ENCODE measurements at places on chromosomes 3 and 15. TPM values are rescaled to one million over a fixed set of nuclear protein-coding genes. Genes with fewer than 3 reads are reported as not detected.

The CAMK1 gene
- total RNA-seq = 57.0 TPM

The TGM5 gene
- total RNA-seq = 0.28 TPM

GRCh38 chr15:90844696-90845095, 23.7 kb upstream of the FURIN start:
- DNase-seq = no peak

DNA sequence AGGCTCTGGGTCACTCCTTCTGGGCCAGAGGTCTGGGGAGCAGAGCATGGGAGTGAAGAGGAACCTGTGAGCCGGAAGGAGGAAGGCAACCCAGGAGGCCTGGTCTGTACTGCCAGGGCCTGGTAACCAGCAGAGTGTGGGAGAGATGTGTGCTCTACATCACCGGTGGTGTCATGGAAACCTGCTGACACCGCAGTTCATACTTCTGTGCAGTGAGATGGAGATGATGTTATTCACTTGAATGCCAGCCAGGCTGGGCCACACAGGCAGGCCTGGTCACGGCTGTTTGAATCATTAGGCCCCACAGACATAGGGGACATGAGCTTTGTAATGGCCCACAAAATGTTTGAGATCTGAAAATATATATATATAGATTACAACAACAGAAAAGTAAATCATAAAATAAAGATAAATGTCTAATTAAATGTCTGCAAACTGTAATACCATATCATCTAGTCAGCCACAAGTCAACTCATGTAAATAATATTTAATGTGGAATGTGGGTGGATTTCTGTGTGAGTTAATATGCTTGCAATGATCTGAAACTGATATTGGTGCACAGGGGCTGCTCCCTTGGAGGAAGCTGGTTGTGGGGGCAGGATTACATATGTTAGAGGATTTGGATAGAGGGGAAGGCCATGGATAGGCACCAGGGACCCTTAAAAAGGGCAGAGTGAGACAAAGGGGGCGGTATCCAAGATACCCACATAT, 108.5 kb upstream of the PFN2 start:
- DNase-seq = peak; percentile 74
